ENCODE measurements at places on chromosomes 5 and 9.

DNA sequence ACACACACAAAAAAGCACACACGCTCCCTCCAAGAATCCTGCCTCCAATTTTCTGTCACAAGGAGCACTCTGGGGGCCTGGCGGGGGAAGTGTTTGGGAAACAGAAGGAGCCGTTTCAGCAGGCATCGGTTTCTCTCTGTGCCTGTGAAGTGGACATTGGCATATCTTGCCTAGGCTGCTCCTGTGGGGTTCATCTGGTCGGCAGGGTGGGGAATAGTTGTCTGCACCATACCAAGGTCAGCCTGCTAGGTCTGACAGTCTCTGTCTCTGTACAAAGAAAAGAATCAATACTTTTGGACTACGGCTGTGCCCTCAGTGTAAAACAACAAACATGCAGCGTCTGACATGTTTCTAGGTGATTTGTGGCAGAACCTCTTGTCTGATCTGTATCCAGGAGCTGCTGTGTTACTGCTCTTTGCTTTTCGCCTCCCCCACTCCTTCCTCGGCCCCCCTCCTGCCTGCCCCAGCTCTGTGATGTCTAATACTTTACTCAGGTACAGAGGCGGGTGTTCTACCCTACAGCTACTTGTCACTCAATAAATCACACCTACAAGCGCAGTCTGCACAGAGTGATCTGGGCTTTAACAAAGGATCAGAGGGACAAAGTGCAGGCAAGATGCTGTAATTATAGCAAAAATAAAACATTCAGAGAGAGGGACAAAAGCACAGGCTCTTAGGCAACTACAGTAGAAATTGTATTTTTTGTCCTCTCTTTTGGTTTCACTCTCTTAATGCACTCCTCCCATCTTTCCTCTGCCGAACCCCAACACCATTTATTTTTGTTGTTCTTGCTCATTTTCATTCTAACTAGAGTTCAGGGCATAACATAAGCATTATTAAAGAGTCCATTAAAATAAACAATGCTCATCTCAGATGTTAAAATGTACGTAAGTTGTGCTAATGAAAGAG lies 216.7 kb downstream of the BNC2 start:
- no peak for DNase-seq

GRCh38 chr9:95896580-95896979 lies 21.1 kb downstream of the ERCC6L2 start:
- DNase-seq, result no peak

GRCh38 chr5:78507531-78507930 lies 141.0 kb downstream of the LHFPL2 start:
- no peak for DNase-seq

DNA sequence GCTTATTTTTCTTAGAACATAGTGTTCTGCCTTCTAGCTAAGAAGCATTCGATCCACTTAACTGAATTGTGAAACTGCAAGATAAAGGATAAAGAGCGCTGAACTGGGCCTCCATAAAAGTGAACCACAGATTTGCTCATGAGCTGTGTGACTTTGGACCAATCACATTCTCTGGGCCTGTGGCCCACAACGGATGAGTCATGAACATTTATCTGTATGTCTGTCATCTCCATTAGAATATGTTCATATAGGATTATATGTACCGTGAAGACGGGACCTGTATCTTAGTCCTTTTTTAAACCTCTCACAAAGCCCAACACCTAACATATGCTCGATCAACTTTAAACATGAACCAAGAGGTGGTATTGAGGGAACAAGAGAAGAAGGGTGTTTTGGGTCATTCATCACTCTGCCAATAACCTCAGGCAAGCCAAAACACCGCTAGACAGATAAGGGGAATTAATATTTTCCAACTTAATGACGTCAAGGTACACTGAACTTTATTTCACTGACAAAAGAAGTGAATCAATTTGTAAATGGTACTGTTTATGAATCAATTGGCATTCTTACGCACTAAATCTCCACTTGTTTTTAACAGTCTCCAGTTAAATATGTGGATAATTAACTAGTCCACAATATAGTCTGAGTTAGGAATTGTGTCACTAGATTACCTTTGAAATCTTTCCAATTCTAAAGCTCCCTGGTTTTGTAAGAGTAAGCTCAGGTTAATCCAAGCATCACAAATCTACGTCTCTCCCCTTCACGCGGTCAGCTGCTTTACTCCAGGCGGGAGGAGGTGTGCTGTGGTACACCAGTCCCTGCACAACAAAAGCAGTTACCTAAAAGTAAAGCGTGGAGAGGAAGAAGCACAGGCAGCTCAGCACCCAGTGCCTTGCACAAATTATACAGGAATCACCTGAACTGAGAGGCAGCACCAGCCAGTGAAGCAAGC lies 1.6 kb downstream of the TMEM245 start:
- peak; percentile 95 for DNase-seq

GRCh38 chr9:1267581-1267980 lies 217.4 kb downstream of the DMRT2 start:
- DNase-seq, result no peak

GRCh38 chr9:134980991-134981390 lies 63.3 kb upstream of the FCN1 start:
- no peak for DNase-seq

DNA sequence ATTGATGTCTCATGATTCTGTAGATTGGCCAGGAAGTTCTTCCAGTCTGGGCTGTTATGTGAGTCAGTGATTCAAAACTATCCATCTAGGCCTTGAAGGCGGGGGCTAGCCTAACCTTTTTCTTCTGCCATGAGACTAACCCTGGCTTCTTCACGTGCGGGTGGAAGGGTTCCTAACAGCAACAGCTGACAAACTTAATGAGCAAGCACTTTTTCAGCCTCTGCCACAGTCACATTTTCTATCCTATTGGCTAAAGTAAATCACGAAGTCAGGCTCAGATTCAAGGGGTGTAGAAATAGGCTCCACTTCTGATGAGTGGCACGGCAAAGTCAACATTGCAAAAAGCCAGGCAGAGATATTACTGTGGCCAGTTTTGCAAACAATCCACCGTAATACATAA lies 68.4 kb downstream of the STK32A start:
- DNase-seq, result peak; percentile 55

GRCh38 chr5:13939638-13940037 lies 4.8 kb downstream of the DNAH5 start:
- DNase-seq, result no peak

DNA sequence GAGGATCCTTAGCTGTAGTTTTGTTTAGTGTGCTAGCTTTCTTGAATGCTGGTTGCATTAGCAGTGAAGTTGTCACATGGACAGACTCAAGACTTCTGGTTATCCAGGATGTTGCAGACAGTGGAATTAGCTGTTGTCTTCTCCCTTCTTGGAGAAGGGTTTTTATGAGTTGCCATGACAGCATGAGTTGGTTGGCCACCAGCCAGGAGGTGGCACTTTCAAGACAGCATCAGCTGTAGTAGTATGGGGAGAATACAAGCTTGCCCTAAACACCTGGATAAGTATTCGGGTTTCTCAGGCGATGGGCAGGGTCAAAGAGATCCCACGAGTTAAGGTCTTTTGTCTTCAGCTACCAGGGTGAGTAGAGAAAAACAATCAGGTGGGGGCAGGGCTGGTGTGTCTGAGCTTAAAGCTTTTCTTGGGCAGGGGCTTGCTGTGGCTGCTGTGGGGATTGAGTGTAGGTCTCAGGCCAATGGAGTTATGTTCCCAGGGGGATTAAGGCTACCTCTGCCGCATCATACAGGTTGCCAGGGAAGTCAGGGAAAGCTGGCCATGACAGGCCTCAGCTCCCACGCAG lies 7.7 kb upstream of the C5orf47 start:
- DNase-seq, result peak; percentile 8

DNA sequence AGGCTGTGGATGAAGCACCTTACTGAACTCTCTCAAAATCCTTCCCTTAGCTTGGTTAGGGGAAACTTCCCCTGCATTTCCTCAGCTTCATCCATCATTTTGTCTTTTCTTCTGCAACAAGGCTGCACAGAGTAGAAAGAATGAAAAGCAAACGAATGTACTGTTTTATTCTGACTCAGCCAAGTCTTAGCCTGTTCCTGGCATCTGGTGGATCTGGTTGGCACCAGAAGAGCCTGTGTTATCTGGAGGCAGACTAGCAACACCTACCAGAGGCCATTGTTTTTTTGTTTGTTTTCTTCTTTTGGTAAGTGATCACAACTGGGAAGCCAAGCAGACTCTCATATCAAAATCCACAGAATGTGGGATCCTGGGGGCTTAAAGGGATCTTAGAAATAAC lies 200.7 kb downstream of the FANCC start:
- no peak for DNase-seq

- no peak for DNase-seq
Measured at GRCh38 chr9:85631809-85632208, 109.9 kb downstream of the AGTPBP1 start.

GRCh38 chr9:110538647-110539041 lies 40.9 kb downstream of the SVEP1 start:
- DNase-seq, result peak; percentile 31

- no peak for DNase-seq
Measured at GRCh38 chr5:3517348-3517747, 78.3 kb upstream of the IRX1 start.

DNA sequence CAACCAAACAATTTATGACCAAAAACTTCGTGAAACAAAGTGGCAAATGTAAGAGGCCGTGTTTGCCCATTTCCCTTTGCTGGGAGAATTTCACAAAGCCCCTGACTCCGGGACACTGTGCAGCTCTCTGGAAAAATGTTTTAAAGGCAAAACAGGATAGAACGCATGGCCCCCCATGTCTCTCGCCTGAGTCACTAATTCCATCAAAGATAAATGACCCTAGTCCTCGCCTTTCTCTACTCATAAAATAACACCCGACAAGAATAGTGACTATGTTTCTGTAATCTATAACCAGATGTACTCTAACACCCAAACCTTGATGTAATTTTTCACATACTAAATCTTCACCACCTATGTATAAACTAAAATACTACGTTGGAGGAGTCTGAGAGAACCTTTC lies 55.7 kb upstream of the SAP30L start:
- no peak for DNase-seq

- no peak for DNase-seq
Measured at GRCh38 chr5:72199681-72200080, 92.4 kb downstream of the MAP1B start.

DNA sequence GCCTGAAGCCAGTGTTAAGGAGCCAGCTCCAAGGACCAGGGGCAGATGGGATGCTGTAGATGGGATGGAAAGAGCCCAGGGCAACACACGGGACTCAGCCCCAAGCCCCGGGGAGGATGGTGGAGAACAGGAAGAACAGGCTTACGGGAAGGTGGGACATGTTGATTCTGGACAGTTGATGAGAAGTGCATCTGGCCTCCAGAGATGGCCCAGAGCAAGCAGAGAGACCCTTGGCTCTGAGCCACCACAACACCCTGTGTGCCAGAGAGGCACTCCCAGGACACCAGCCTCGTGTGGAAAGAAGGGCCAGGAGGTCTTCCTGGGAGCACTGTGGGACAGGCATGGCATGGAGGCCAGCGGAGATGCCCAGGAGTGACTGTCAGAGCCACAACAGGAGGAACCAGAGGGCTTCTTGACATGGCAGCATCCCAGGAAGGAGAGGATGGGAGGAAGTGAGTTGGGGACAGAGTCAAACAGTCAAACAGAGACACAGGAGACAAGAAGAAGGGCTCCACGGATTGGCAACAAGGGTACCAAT lies 156.3 kb upstream of the MVB12B start:
- DNase-seq, result no peak

DNA sequence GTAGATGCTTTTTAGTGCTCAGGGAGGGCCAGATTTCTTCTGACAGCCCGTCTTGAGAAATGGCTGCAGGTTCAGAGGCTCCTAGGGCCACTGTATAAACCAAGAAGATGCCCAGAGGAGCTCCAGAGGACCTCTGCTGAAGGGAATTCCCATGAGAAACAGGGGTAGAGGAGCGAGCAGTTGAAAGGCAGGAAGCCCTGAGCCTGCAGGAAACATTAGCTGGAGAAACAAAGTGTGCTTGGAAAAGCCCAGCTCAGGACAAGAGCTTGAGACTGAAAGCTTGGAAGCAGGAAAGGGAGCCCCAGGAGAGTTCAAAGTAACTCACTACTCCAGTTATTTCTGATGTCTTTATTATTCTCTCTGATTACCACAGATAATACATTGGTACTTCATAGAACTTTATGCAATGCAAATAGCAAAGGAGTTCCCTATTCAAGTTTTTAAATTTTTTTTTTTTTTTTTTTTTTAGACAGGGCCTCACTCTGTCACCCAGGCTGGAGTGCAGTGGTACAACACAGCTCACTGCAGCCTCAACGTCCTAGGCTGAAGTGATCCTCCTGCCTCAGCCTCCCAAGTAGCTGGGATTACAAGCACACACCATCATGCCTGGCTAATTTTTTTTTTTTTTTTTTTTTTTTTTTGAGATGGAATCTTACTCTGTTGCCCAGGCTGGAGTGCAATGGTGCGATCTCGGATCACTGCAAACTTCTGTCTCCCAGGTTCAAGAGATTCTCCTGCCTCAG lies 16.5 kb downstream of the HBEGF start:
- DNase-seq, result no peak

- DNase-seq, result peak; percentile 66
Measured at GRCh38 chr5:94240993-94241651, 377.3 kb downstream of the KIAA0825 start.

DNA sequence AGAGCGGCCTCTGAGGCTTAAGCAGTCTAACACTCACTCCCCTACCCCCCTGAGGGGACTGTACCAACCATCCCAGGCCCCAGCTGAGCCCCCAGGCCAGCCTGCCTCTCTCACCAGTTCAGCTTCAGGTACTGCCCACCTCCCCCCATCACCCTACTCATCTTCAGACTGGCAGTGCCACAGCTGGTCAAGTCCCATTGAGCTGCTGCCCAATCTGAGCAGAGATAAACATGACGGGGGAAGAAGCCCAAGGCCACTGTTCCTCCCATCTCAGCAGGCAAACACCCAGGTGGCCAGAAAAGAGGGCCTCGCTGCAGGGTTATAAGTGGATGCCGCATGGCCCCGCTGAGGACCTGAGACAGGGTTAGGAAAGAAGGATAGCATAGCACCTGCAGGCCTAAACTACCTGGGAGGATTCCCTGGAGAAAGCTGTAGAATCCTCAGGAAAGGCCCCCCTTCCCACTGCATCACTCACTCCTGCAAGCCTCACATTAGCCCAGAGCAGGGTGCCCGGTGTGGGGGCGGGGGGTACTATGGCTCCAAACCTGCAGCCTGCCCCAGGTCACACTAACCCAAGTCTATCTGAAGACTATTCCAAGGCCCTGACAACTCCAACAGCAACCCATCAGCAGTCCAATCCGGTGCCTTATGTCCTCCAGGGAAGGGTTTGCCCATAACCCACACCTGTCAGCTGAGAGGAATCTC lies 3.6 kb downstream of the B4GALT1 start:
- no peak for DNase-seq

- peak; percentile 45 for DNase-seq
Measured at GRCh38 chr9:100505564-100506159, 32.7 kb downstream of the TMEFF1 start.

Data from fibroblast of mammary gland (primary cell).